ENCODE measurements at places on chromosomes 13 and 19. TPM values are rescaled to one million over a fixed set of nuclear protein-coding genes. Genes with fewer than 3 reads are reported as not detected.

The DMRTC2 gene
- total RNA-seq, result not detected

The LILRB3 gene
- 0.07 TPM for total RNA-seq

The LRRC63 gene
- total RNA-seq, result not detected

The RPS19 gene
- 9,991 TPM for total RNA-seq

The CD79A gene
- total RNA-seq, result 0.66 TPM

The ZNF433 gene
- total RNA-seq, result not detected

The ZNF234 gene
- total RNA-seq, result 2.6 TPM

The C19orf53 gene
- total RNA-seq, result 185 TPM

The STOML3 gene
- not detected for total RNA-seq

The MIR17HG gene
- total RNA-seq, result 1.6 TPM

The RAP2A gene
- 6.3 TPM for total RNA-seq

The JSRP1 gene
- 0.49 TPM for total RNA-seq

The CEACAM8 gene
- total RNA-seq, result not detected

The POGLUT2 gene
- total RNA-seq, result 6.2 TPM

The LSR gene
- total RNA-seq, result 10.7 TPM

The CRX gene
- not detected for total RNA-seq

The PHF11 gene
- 7.6 TPM for total RNA-seq

The COX6B2 gene
- total RNA-seq, result 1.4 TPM

The DCT gene
- total RNA-seq, result not detected

The ZSWIM4 gene
- 6.8 TPM for total RNA-seq

The MAP1S gene
- 22.0 TPM for total RNA-seq

The PRR36 gene
- total RNA-seq, result 0.28 TPM

The ZNF541 gene
- total RNA-seq, result not detected

The TMEM145 gene
- 3.5 TPM for total RNA-seq

The POU4F1 gene
- 0.72 TPM for total RNA-seq

The VSTM1 gene
- not detected for total RNA-seq

All from A549 treated with ZK216348 at 1 μM for 4 hours (cell line).